ENCODE measurements at places on chromosomes 16 and 17. TPM values are rescaled to one million over a fixed set of nuclear protein-coding genes. Genes with fewer than 3 reads are reported as not detected.

The CD300A gene
- total RNA-seq = 2.4 TPM

GRCh38 chr17:47013341-47013740, 34.3 kb upstream of the RPRML start:
- H3K4me3 ChIP-seq = no peak overlapping the region
- H3K27ac ChIP-seq = no peak overlapping the region
- no peaks in the 10 kb centered on the region for H3K36me3 ChIP-seq
- no peaks in the 10 kb centered on the region for H3K4me1 ChIP-seq
- DNase-seq = no peak

The TRPV3 gene
- 19.8 TPM for total RNA-seq

DNA sequence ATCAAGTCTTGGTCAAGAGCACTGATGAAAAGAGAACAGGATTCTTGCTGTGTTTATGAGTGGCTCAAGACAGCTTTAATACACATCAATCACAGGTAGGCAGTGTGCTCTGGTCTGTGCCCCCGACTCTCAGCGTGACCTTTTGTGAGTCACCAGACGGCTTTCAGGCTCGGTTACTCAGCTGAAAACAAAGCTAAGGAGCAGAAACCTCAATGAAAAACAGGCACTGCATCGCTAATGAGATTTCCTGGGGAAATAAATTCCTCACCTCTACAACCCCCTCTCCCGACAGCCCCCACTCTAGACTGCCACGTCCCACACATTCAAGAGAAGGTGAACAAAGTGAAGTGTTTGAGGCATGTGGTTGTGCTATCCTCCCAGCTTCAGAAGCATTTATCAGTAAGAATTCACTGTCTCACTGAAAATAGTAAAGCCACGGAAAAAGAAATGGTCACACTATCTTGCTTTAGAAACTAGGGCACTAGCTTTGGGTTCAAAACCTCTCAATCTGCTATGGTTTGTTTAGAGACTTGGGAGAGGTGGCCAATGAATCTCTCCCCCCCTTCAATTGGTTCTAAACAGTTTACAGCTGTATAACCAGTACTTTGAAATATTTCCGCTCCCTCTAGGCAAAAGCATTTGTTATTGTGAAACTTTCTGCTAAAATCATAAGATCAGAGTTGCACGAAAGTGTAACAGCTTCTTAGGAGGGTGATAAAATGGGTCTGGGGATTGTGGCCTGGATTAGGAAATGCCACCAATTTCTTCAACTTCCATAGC, 199.5 kb upstream of the PMFBP1 start:
- DNase-seq = no peak
- no peak overlapping the region for H3K27ac ChIP-seq
- H3K4me3 ChIP-seq = no peak overlapping the region
- H3K27me3 ChIP-seq = no peaks in the 10 kb centered on the region

The ATP2C2 gene
- 1.1 TPM for total RNA-seq

- peaks cover 18% of the 10 kb centered on the region for H3K4me1 ChIP-seq
- no peak overlapping the region for H3K27ac ChIP-seq
- DNase-seq = no peak
- no peaks in the 10 kb centered on the region for H3K36me3 ChIP-seq
- H3K4me3 ChIP-seq = no peak overlapping the region
These were observed 46.0 kb upstream of the ARL4D start for GRCh38 chr17:43352579-43353331.

DNA sequence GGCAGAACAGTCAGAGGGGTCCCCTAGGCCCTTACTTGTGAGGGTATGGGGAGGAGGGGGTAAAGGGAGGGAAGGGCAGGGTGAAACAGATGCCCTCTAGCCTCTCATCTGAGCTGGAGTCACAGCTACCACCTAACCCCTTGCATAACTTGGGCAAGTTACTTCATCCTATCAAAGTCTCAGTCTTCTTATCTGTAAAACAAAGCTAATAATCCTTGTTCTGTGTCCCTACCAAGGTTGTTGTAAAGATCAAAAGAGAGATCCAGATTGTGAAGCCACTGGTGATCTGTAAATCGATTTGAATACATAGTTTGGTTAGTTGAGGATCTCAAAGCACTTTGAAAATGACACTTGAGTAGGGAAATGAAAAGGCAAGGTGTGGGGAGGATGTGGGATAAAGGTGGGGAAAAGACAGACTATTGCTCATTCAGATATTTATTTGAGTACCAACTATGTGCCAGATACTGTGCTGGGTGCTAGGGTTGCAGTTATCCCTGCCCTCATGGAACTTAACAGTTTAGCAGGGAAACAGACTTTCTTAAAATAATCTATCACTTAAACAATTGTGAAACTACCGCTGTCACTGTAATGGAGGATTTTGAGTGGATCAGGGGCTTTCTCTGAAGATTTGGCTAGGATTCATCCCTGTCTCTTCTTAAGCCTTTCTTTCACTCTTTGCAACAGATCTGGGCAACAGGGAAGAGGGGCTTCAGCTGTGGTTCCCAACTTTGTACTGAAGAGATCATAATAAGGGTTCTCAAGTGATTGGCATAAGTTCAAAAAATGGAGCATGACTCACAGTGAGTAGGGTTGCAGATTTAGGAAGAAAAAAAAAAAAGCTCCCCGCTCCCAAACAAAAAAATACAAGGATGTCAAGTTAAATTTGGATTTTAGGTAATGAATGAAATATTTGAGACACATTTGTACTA, 3.0 kb downstream of the HEATR9 start:
- no peaks in the 10 kb centered on the region for H3K36me3 ChIP-seq
- no peaks in the 10 kb centered on the region for H3K4me1 ChIP-seq
- H3K4me3 ChIP-seq = no peak overlapping the region
- no peak overlapping the region for H3K27ac ChIP-seq

- peaks cover 42% of the 10 kb centered on the region for H3K4me1 ChIP-seq
- peak overlapping the region; percentile 76 for H3K27ac ChIP-seq
- H3K4me3 ChIP-seq = no peak overlapping the region
- no peaks in the 10 kb centered on the region for H3K36me3 ChIP-seq
- DNase-seq = no peak
- no peaks in the 10 kb centered on the region for H3K27me3 ChIP-seq
These were observed 2.3 kb upstream of the COL1A1 start for GRCh38 chr17:50203604-50204345.

GRCh38 chr17:67434061-67434525, 57.0 kb downstream of the PITPNC1 start:
- no peak overlapping the region for H3K4me3 ChIP-seq
- no peaks in the 10 kb centered on the region for H3K36me3 ChIP-seq
- H3K27ac ChIP-seq = no peak overlapping the region
- DNase-seq = no peak

DNA sequence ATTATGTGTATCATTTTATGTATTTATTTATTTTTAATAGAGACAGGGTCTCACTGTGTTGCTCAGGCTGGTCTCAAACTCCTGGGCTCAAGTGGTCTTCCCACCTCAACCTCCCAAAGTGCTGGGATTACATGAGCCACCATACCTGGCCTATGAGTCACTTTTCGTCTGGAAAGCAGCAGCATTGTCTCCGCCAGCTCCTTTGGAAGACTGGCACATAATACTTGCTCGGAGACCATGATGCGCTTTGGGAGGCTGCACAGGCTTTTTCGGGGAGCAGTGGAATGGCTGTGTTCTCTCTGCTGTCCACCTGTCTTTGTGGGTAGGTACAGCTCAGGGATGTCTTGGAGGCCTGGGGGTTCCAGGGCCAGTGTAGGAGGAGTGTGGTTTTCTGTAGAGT, 102.2 kb downstream of the AATF start:
- DNase-seq = no peak
- no peaks in the 10 kb centered on the region for H3K36me3 ChIP-seq
- no peak overlapping the region for H3K27ac ChIP-seq
- no peak overlapping the region for H3K4me3 ChIP-seq
- H3K27me3 ChIP-seq = no peaks in the 10 kb centered on the region

The PABPN1L gene
- 0.93 TPM for total RNA-seq

The SUZ12 gene
- 42.0 TPM for total RNA-seq

- no peak overlapping the region for H3K27ac ChIP-seq
- no peaks in the 10 kb centered on the region for H3K4me1 ChIP-seq
- DNase-seq = no peak
- H3K4me3 ChIP-seq = no peak overlapping the region
- H3K36me3 ChIP-seq = no peaks in the 10 kb centered on the region
These were observed 359.4 kb downstream of the SLC39A11 start for GRCh38 chr17:72732893-72733618.

The SIRT7 gene
- 59.3 TPM for total RNA-seq

The MPP2 gene
- 25.8 TPM for total RNA-seq

The PPP1R1B gene
- 22.4 TPM for total RNA-seq

DNA sequence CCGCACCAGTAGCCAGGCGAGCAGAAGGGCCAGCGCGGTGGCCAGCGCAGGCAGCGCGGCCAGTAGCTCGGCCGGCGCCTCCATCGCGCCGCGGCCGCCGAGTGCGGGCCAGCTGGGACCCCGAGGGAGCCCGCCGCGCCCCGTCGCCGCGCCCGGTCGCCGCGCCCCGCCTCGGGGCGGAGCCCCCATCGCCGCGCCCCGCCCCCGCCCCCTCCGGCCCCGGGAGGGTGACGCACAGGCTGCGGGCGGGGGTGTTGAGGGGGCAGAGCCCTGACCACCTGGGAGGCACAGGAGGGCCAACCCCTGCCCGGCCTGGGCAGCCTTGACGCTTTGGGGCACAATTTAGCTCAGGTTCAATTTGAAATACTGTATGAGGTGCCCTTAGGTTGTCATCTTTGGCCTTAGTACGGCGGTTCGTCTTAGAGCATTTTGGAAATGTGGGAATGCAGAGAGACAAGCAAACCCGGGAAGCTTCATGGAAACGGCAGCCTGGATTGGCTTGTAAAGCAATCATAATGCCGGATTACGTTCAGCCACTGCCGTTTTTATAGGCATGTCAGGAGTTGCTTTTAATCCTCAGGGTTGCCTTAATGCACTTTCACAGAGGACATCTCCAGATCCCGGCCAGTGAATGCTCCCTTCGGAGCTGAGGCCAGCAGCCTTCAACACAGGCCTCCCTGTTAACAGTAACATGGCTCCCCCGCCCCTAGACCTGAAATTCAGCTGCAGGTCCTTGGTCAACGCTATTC, at the start of gene MXRA7:
TSS of gene MXRA7 (minus strand) at position 103 of the 749 bp plus-strand sequence. CDS start at position 84, 19 bp downstream.
- DNase-seq = peak; percentile 78
- peak within 1 kb of the TSS; percentile 85 for H3K4me3 ChIP-seq
- no peaks in the 10 kb centered on the region for H3K27me3 ChIP-seq
- no peaks in the 10 kb centered on the region for H3K36me3 ChIP-seq

- no peak overlapping the region for H3K4me3 ChIP-seq
- H3K27ac ChIP-seq = no peak overlapping the region
- no peaks in the 10 kb centered on the region for H3K36me3 ChIP-seq
- no peaks in the 10 kb centered on the region for H3K4me1 ChIP-seq
- DNase-seq = no peak
- H3K27me3 ChIP-seq = no peaks in the 10 kb centered on the region
These were observed 49.7 kb upstream of the ITGA2B start for GRCh38 chr17:44439168-44439567.

DNA sequence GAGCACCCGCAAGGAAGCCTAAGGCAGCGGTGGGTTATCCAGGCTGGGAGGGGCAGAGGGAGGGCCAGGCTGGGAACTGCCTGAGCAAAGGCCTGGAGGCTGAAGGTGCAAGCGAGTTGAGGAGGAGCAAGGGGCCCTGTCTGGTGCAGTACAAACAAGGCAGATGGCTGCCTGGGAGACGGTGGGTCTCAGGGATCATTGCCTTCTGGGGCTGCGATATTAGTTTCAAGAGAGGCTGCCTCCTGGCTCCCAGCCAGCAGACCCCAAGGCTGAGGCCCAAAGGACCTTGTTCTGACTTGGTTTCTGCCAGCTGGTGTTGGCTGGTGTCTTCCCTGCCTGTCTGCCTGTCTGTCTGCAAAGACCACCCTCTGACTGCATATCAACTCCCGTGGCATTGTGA, 154.0 kb downstream of the IRF8 start:
- H3K4me3 ChIP-seq = no peak overlapping the region
- H3K27me3 ChIP-seq = no peaks in the 10 kb centered on the region
- no peak for DNase-seq
- H3K36me3 ChIP-seq = no peaks in the 10 kb centered on the region

DNA sequence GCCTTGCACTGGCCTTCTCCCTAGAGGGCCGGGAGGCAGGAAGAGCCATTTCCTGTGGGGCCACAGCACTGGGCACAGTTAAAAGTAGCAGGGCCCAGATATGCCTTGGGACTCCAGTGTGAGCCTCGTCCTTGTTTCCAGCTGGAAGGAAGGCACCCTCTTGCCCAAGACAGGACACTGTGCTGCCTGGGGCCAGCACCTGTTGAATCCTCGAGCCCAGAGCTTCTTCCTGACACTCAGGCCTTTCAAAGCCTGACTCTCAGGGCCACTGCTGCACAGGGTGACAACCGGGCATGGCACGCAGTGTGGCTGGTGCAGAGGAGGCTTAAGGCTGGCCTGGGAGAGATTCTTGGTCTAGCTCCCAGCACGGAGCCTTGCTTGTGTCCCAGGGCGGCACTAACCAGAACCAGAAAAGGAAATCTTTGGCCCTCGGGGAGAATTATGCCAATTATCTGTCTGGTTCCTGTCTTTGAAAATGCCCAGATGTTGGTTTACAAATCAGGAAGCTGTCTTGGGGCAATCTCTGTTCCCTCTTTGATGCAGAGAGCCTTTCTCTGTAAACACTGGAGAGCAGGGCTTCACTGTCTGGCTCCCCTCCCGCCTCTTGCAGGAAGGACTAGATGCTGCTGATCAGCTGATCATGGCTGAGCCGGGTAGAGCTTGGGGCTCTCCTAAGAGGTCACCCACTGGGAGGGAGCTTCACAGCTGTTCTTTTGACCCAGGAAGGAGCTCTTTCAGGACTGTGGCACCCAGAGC, 11.1 kb downstream of the LDHD start:
- peaks cover 22% of the 10 kb centered on the region for H3K4me1 ChIP-seq
- DNase-seq = no peak
- H3K4me3 ChIP-seq = no peak overlapping the region
- no peaks in the 10 kb centered on the region for H3K36me3 ChIP-seq
- no peaks in the 10 kb centered on the region for H3K27me3 ChIP-seq

The MYH13 gene
- 0.37 TPM for total RNA-seq

GRCh38 chr16:11674001-11674817, 6.0 kb downstream of the SNN start:
- no peaks in the 10 kb centered on the region for H3K36me3 ChIP-seq
- H3K4me1 ChIP-seq = peaks cover 38% of the 10 kb centered on the region
- DNase-seq = no peak
- no peaks in the 10 kb centered on the region for H3K27me3 ChIP-seq
- H3K4me3 ChIP-seq = no peak overlapping the region
